ENCODE measurements at places on chromosomes 4 and X.
A peak's percentile ranks its signal among the peaks of the same experiment; 100 is the strongest.

GRCh38 chr4:7049295-7049694 is 6.1 kb downstream of the TADA2B start:
- no peak for DNase-seq

- no peak for DNase-seq
Observed at GRCh38 chr4:161496-162284, 37.4 kb downstream of the ZNF718 start.

- peak; percentile 9 for DNase-seq
Observed at GRCh38 chrX:118603981-118604380, 108.4 kb downstream of the DOCK11 start.

DNA sequence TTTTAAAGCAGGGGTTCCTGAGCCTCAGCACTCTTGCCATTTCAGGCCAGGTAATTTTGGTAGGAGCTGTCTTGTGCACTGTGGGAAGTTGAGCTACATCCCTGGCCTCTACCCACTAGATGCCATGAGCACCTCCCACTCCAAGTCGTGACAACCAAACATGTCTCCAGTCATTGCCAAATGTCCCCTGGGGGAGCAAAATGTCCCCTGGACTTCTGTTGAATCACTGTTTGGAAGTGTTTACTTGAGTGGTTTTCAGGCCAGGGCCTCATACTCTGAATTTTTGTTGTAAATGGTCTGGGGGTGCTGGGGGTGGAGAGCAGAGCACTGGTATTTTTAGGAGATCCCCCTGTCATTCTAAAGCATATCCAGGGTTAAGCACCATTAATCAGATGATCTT is 3.2 kb downstream of the PDK3 start:
- no peak for DNase-seq

GRCh38 chr4:13765539-13765938 is 138.0 kb upstream of the BOD1L1 start:
- DNase-seq = no peak

GRCh38 chr4:10225096-10225495 is 108.5 kb upstream of the WDR1 start:
- DNase-seq = no peak

- no peak for DNase-seq
Observed at GRCh38 chr4:76991161-76991660, 41.7 kb downstream of the SEPTIN11 start.

DNA sequence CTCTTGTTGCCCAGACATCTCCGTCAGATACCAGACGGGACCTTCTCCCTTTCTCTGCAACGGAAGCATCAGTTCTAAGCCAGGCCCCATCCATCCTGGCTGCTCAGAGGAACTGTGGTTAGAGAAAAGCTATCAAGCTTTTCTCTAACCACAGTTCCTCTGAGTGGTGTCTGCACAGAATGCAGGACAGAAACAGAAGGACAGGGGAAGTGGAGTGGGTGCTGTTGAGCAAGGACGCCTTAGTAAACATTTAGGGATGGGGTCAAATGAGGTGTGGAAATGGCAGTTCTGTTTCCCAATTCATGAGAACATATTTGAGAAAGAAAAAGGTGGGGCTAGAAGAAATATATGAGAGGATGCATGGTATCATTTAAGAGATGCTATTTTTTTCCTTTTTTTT is 283.8 kb downstream of the CRLF2 start:
- no peak for DNase-seq

- no peak for DNase-seq
Observed at GRCh38 chr4:78596111-78596742, 44.7 kb downstream of the ANXA3 start.

DNA sequence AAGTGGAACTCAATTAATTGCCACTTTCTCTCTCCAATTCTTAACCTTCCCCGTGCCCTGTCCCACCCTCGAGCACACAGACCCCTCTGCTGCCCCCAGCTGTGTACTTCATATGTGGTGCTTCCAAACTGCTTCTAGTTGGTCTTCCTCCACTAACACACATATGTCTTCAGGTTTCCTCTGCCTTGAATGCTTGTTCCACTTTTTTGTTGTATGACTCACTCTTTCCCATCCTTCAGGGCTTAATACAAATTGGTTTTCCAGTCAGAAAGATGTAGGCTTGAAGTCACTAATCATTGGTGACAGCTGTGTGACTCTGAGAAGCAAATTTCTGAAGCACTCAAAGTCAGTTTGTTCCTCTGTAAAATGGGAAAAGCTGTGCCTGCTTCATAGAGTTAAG is 30.6 kb downstream of the TRIM2 start:
- DNase-seq = no peak

- no peak for DNase-seq
Observed at GRCh38 chr4:147560625-147561024, 56.6 kb upstream of the TMEM184C start.

- no peak for DNase-seq
Observed at GRCh38 chr4:46900082-46900481, 9.0 kb downstream of the COX7B2 start.

GRCh38 chrX:10244915-10245622 is 88.3 kb downstream of the CLCN4 start:
- no peak for DNase-seq

DNA sequence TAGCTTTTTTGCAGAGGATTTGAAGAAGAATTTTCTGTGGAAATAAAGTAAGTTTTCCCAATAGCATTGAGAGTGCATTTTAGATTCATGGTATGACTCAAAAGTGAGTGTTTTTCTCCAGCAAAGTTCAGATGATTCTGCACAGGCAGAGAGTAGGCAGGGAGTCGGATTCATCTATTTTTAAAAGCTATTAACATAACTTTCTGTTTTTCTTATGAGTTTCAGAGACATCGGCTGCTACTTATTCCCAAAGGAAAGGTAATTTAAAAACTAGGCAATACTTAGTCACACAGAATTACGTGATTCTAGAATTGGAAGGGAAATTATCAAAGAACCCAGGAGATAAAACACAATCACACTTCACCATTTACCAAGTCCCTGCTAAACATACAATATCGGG is 4.4 kb downstream of the CCDC110 start:
- no peak for DNase-seq

- peak; percentile 44 for DNase-seq
Observed at GRCh38 chrX:3713225-3713936, at the start of gene PRKX. Gene PRKX, minus strand, starts transcription at chrX:3713649. Its CDS starts 396 bp downstream, at chrX:3713253.

DNA sequence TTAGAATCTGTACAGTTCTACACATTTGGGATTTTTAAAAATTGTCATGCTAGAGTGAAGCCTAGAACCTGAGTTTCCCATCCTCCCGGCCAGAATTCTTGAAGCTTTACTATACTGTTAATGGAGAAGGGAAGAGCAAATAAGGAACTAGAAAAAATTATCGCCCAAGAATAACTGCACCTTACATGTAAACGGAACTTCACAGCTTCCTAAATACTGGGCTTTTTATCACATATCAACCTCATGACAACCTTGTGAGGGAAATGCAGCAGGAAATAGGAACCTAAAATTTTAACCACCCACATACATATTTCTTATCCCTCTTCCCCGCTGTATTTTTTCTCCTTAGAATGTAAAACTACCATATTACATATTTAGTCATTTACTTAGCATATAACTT is 19.3 kb downstream of the ARHGEF9 start:
- DNase-seq = no peak

- no peak for DNase-seq
Observed at GRCh38 chr4:71186566-71187403, 152.0 kb upstream of the SLC4A4 start.

GRCh38 chr4:25638221-25638601 is 17.4 kb upstream of the SLC34A2 start:
- DNase-seq = no peak
